ENCODE measurements at places on chromosomes 16 and 17.

DNA sequence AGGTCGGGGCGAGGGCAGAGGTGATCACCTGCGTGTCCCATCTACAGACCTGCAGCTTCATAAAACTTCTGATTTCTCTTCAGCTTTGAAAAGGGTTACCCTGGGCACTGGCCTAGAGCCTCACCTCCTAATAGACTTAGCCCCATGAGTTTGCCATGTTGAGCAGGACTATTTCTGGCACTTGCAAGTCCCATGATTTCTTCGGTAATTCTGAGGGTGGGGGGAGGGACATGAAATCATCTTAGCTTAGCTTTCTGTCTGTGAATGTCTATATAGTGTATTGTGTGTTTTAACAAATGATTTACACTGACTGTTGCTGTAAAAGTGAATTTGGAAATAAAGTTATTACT lies 28.9 kb downstream of the STH start:
- no peak for DNase-seq

DNA sequence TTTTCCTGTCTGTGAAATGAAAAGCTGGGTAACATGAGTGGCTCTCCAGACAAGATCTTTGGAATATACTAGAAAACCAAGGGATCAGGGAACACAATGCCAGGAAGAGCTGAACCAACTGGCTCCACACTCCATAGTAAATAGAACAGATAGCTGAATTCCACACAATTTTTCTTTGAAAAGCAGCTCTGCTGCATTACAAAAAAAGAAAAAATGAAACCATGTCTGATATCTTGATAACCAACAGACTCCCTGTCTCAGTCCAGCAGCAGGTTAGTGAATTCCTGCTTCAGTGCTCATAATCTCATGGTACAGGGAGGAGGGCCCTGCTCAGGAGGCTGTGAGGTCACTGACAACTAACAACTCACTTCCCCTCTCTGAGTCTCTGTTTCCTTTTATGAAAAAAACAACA lies 97.1 kb downstream of the CDH11 start:
- no peak for DNase-seq

- no peak for DNase-seq
Measured at GRCh38 chr16:76360404-76360803, 83.2 kb downstream of the CNTNAP4 start.

DNA sequence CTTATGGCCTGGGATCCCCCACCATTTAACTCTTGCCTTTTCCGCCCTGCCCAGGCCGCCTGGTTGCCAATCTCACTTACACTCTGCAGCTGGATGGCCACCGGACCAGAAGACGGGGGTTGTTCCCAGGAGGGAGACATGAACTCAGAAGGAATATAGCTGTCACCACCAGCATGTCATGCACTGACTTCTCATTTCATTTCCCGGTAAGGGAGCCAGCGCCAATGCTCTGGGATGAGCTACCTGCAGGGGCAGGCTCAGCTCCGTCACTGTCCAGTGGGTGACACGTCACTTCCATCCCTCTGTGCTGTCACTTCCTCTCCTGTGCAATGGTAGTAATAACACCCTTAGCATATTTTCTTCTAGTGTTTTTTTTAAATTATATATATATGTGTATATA lies 26.7 kb downstream of the ITGAL start:
- DNase-seq, result no peak

DNA sequence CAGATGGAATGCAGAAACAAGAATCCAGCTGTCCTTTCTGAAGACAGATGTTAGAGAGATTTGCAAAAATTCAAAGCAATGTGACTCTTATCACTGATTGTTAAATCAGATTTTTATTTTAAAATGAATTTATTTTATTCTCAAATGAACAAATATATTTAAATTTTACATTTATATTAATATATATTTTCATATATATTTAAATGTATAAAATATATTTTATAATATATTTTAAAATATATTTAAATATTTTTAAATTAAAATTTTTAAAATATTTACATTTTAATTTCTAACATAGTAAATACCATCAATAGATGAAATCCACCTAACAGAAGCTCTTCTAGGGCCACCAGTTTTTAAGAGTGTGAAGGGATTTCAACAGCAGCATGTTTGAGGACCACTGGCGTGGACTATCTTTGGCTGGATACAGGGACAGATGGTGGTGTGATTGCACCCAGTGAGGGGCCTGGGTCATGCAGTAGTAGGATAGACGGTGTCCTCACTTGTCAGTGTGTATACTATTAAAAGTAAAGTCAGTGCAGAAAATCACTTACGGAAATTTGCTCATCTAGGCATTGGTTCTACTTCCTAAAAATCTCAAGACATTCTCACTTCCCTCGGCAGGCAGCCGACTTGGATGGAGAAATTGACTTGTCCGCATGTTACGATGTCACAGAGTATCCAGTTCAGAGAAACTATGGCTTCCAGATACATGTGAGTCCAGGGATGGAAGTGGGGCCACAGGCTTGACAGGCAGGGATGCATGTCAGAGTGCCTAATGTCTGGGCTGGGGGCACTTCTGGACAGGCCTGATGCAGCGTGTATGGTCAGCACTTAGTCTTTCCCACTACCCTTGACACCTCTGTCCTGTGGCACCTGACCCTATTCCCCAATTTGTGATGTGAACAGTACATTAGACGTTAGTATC lies 56.3 kb downstream of the PLD6 start:
- no peak for DNase-seq

DNA sequence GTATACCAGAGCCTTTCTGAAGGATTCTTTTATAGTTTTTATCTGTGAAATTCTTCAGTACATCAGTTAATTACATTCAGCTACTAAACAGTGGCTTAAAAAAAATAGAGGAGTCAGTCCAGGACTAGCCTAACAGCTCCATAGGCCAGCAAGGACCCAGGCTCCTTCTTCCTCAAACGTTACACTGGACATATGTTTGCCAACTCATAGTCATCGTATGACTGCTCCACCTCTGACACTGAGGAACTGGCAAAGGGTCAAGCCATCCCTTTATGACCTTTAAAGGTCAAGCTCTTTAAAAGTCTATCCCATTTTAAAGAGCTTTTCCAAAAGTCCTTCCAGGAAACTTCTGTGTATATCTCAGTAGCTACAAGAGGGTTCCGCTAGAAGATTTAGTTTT lies 36.6 kb downstream of the PHLPP2 start:
- no peak for DNase-seq

DNA sequence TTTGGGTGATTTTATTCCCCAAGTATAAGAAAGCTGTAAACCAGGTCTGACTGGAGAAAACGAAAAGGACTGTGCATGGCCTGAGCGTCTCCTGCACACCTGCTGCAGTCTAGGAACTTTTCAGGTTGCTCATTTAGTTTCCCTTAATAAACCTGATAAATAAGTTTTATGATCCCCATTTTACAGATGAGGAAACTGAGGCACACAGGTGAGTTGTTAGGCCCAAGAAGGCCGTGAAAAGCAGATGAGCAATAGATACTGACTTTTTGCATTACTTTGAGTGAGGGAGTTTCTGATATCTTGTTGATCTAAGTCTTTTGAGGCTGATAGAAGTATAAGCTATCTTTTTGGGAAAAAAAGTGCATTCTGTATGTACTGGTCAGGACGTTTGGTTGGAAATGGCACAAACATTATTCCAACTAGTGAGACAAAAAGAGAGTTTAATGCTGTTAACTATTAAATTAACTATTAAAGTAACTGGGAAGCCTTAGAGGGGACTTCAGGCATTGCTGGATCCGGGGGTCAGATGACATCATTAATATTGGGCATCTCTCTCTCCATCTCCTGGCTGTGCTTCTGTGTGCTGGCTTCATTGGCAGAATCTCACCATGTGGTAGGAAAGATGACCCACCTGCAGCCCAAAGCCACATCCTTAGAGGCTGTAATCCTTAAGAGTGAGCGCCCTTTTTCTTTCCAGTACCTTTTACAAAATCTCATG lies 163.4 kb downstream of the CMIP start:
- DNase-seq, result no peak

GRCh38 chr17:54559883-54560282 lies 340.8 kb upstream of the TOM1L1 start:
- no peak for DNase-seq

- no peak for DNase-seq
Measured at GRCh38 chr17:50845240-50846147, 10.1 kb downstream of the WFIKKN2 start.

All from GDM1 (cell line).